Activated CD4-positive, alpha-beta T cell treated with anti-CD3 and anti-CD28 coated beads, Interleukin-2, amount 10 ng/mL, durations not matched to agents 7 days and 5 days (primary cell): ENCODE measurements at places on chromosomes 12 and 14. TPM values are rescaled to one million over a fixed set of nuclear protein-coding genes. Genes with fewer than 3 reads are reported as not detected.

DNA sequence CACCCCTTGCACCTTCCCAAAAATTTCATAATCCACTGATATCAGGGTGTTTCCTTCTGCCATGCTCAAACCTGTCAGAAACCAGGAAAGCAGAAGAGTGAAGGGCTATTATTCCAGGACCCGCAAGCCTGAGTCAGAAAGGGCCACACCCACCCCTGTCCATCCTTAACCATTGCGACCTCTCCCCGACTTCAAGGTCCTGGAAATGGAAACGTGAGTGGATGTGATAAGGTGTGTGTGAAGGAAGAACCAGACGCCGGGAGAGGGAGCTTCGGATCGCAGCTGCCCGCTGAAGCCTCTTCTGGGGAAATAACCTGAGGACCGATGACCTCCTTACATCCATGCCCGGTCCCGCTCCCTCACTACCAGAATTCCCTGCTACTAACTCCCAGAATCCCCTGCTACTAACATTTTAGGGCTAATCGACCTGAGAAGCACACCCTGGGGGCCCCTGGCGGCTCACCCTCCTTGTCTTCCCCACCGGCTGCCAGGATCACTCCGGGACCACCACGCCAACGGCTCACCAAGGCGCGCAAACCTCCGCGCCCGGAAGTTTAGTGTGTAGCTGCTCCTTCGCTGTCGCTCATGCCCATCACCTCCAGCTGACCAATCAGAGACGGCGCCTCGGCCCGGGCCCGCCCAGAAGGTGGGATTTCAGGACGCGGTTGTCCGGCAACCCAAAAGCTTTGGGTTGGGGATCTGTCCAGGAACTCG is at the start of gene ACYP1:
ACYP1 (minus strand) TSS at position 534 of the 714 bp plus-strand sequence; CDS start at position 63, 471 bp downstream.
- DNase-seq: peak; percentile 91

DNA sequence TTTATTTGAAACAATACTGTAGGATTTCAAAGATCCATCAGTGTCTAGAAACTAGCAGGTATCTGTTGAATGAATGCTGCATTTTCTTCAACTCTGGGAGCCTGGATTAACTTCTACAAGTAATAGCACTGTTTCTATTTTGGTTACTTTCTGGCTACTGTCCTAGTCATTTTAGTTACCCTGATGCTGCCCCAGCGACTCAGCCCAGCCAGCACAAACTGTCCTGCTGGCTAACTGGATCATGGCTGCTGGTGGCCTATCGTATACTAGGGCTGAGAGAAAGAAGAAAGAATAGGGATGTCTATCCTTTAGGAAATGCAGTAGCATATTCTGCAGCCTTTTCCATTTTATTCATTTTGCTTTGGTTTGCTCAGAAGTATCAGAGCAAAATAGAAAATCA is 53.9 kb downstream of the NTN4 start:
- DNase-seq: no peak

- peak; percentile 48 for DNase-seq
These were observed 213.1 kb downstream of the CHST11 start for GRCh38 chr12:104669851-104670337.

DNA sequence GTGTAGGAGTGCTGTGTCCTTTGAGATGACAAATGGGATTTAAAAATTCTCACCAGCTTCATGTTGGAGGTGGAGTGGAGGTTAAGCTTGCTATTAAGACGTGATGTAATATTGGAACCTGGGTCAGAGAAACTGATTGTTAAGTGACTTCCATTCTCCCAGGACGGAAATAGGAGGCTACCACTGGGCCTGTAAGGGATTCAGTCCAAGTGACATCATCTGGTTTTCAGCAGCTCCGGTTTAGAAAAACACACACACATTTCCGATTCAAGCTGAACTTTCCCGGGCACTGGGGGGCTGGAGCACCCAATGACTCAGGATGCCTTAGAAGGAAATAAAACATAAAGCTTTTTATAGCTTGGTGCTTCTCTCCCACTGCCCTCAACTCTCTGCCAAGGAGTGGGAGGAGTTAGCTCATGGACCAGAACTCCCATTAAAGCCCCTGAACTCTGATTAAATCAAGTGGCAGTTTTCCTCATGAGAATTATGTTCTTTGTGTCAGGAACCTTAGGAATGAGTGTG is 12.4 kb downstream of the CALM1 start:
- no peak for DNase-seq

- no peak for DNase-seq
These were observed 992 bp downstream of the DNAH10 start for GRCh38 chr12:123763093-123763492.

- no peak for DNase-seq
These were observed 130.1 kb downstream of the KITLG start for GRCh38 chr12:88450136-88450535.

GRCh38 chr12:8841778-8842177 is 19.4 kb downstream of the A2ML1 start:
- no peak for DNase-seq

- DNase-seq: no peak
These were observed 59.1 kb downstream of the DUSP16 start for GRCh38 chr12:12503384-12504078.

DNA sequence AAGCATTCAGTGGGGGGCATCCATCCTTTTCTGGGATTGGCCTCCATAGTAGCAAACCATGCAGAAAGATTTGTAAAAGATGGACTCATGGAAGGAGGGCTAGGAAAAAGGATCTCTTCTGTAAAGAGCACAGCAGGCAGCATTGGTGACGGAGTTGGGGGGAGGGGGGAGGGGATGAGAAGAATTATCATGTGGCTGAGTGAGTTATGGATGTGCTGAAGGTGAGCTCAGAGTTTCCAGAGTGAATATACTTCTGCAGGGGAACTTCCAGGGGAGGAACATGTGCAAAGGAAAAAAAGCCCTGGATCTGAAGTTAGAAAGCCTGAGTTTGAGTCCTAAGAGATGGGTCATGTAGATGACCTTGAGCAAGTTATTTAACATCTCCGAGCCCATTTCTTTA is 3.9 kb upstream of the B4GALNT3 start:
- DNase-seq: no peak

DNA sequence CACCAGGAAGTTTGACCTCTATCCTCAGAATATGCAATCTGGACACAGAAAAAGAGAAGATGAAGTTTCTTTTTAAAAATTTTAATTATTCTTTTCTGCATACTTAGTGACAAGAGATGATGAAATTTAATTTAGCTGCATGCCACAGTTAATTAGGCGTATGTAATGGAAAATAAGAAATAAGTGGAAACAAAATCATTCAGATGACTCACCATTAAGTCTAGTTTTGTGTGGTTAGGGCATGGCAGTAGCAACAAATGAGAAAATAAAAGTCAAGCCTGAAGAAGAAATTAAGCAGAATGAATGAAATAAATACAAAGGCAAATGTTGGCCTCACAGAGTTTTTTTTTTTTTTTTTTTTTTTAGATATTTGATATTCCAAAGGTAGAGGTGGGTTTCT is 30.9 kb upstream of the KLRD1 start:
- no peak for DNase-seq

DNA sequence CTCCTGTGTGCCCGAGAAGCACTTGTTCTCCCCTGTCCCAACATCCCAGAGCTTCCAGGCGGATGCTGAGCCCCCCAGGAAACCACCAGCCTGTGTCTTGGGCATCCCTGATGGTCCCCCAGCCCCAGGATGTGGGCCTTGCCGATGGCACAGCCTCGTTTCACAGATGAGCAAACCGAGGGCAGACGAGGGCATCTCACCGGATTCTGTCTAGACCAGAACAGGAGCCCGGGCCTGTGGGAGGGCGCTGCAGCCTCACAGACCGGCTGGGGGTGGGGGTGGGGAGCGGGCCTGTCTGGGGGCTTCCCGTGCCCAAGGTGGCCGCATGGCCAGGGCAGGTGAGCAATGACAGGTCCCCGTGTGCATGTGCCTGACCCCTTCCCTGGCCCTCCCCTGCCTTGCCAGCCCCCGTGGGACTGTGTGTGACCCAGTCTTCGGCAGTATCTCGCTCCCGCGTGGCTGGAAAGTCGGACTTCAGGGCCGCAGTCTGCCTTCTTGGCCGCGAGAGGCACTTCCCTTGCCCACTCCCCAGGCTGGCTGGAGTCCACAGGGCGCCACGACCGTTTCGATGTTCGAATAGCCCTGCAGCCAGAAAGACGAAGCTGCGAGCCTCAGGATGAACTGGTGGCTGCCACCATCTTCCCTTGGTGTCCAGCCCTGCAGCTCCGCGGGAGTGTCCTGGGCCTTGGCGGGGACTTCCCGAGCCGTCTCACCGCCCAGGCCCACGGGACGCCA is 8.9 kb downstream of the RFLNA start:
- DNase-seq: no peak

Gene RBMS2
- total RNA-seq: 6.0 TPM

- DNase-seq: peak; percentile 61
These were observed 21.1 kb upstream of the TAS2R14 start for GRCh38 chr12:10960211-10960610.

Gene TAS2R8
- total RNA-seq: not detected

DNA sequence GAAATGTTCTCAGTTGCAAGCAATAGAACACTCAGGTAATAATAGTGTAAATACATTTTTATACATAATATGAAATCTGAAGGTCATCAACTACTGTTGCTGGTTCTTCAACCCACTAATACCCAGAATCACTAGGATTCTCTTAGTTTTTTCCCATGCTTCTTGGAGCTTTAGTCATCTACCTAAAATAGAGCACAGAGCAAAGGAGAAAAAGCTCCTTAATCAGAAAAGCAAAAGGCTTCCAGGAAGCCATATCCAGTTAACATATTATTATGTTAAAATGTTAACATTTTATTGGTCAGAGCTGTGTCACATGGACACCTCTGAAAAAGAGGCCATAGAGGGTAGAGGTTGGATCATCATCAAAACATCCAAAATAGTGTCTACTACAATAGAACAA is 57.0 kb downstream of the CCER1 start:
- no peak for DNase-seq

Gene KCNC2
- total RNA-seq: not detected

GRCh38 chr14:96092936-96093335 is 53.8 kb downstream of the C14orf132 start:
- no peak for DNase-seq

Gene PLEKHG3
- 36.0 TPM for total RNA-seq

DNA sequence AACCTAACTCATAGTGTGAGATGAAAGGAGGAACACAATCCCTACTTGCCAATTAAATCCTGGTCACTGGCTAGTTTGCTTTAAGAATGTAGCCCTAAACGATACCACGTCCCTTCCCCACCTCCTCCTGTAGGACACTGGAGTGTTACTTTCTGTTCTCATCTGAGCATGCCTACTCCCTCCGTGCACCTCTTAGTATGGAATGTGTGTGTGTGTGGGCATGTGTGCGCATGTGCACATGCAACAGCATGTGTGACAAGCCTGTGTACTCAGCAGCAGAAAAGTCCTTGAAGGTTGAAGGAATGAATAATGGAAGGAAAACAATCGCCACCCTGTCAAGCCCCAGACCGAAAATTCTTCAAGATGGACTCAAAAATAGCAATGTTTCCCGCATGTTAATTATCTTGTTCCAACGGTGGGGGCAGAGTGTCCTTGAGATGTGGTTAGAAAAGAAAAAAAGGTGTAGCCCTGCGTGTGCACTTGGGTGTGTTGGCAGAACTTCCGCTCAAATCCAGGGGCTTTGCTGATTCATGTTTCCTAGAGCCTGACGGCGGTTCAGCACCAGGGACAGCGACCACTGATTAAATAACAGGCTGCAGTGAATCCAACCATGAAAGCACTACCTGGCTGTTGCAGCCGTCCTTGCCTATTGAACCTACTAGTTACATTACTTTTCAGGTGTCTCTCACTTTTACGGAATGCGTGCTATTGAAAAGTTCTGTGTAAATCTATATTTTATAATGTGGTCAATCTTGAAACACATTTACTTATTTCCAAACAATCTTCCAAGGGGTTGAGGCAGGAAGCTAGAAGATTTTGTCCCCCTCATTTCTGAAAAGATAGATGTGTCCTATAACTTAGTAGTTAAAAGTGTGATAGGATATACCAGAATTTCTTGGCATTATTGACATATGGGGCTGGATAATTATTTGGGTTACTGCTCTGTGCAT is 79.8 kb downstream of the SRRM4 start:
- DNase-seq: peak; percentile 54

Gene SYT1
- not detected for total RNA-seq

DNA sequence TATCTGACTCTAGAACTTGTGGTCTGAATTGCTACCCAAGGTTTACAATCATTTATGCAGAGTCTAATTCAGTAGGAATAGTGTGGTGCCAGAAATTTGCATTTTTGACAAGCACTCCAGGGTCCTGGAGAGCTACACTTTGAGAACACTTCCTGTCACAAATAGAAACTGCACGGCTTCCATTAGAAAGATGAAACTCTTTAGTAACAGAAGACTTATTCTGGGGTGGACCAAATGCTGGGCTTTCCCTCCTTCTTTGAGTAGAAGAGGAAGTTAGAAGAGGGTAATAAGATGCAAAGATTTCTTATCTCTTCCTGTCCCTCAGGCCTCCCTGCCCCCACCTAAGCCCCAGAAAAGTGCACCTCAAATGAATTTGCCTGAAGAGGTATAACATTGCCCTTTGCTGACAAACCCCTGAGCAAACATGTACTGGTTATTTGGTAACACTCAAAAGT is 28.4 kb downstream of the DGLUCY start:
- peak; percentile 52 for DNase-seq

- no peak for DNase-seq
These were observed 461.3 kb downstream of the SOX5 start for GRCh38 chr12:23488130-23488529.

Gene FOXA1
- total RNA-seq: not detected

Gene NFKBIA
- total RNA-seq: 61.7 TPM

GRCh38 chr12:95731519-95731958 is 59.0 kb downstream of the NTN4 start:
- DNase-seq: no peak

DNA sequence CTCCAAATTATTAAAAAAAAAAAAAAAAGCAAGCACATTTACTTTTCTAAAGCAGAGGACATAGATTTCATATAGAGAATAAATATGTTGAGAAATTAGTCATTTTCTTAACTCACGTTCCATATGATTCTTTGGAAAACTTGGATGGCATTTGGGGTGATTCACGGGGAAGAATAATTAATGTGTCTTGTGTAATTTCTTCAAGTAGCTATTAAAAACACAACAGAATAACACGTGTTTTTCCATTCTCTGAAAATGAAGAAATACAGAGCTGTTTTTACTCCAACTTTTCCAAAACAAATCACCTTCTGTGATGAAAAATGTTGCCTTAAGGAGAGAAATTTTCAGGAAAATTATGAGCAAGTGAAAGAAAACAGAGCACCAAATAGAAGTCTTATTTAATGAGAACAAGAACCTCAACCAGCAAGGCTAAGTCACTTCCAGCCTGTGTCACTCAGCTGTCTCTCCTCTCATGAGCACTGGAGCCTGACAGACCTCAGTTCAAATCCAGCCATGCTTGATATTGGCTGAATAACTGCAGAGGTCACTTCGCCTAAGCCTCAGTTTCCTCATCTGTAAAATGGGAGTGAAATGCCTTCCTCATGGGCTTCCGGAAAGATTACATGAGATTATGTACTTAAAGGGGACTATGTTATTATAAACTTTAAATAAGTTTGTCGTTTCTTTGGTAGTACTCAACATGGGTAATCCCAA is 42.8 kb upstream of the NUAK1 start:
- no peak for DNase-seq

Gene C12orf54
- total RNA-seq: not detected

Gene RITA1
- 17.0 TPM for total RNA-seq

- peak; percentile 28 for DNase-seq
These were observed 120.5 kb upstream of the NCOR2 start for GRCh38 chr12:124687917-124688316.

Gene RAD52
- total RNA-seq: 18.5 TPM

GRCh38 chr12:71208053-71208685 is 50.4 kb upstream of the TSPAN8 start:
- DNase-seq: no peak
